ENCODE measurements at places on chromosomes 6 and 20.

- DNase-seq: peak; percentile 67
Observed at GRCh38 chr6:91681296-91681695, 1094.4 kb upstream of the MAP3K7 start.

DNA sequence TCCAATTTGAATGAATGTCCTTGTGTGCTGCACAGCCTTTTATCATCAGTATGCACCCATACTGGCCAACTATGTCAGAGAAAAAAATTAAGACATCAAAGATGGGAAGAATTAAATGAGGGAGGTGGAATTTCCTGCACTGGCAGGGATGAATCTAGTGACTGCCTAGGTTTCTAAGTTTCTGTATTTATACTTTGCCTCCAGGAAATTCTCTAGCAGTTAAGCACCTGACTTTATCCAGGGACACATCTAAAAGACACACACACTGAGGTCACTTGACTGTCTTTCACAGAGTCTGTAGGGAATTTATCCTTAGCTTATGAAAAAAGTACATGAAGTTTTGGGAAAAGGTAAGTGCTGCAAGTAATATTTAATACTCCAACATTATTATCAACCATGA, 636.5 kb upstream of the PTCHD4 start:
- DNase-seq: no peak

DNA sequence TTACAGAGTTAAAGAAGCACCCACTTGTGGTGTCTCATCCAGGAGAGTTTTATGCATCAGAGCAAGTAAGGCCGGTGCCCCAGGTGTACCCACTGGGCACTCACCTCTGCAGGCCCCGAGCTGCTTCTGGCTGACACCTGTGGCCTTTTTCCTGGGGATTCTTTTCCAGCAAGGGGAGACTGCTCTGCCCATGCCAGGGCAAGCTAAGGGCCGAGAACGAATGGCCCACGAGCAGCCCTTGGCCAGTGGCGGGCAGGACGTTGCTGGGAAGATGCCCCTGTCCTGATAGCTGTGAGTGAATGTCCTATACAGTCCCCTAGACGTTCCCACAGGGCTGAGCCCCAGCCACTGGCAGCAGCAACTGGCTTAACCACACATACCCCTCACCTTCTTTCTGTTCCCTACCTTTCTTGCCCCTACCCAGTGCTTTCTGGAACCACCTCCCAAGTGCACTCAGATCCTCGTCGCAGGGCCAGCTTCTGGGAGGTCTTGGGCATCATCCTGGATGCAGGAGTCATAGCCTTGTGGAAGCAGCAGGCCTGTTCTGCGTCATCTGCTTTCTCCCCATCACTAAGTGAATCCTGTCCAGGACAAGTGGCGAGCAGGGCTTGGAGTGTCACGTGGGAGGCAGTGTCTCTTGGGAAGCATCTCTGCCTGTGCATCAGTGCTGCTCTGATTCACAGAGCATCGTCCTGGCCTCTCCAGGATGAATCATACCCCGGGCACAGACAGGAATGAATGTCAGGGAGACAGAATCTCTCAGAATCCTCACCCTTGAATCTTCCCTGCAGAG, 32.5 kb downstream of the SYNDIG1 start:
- DNase-seq: peak; percentile 85

DNA sequence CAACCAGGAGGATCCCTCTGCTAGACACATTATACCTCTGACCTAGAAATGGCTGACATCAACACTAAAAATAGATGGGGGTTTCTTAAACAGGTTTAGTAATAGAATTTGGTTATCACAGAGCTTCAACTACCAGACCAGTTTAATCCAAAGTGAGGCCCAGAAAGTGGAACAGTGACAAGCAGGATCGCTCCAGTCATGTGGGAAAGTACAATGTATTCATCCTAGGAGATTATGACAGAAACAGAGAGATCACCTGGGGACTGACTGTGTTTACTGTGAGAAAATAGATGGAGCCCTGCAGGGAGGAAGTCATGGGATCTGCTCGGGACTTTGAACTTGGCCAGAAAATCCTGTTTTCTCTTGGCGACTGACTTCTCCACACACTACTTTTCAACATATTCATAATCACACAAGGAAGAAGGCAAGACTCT, 238.7 kb upstream of the SOX4 start:
- DNase-seq: no peak

GRCh38 chr6:106488494-106489370, 128.2 kb downstream of the CRYBG1 start:
- no peak for DNase-seq

GRCh38 chr6:140478631-140479030, 1104.2 kb upstream of the CITED2 start:
- DNase-seq: no peak

DNA sequence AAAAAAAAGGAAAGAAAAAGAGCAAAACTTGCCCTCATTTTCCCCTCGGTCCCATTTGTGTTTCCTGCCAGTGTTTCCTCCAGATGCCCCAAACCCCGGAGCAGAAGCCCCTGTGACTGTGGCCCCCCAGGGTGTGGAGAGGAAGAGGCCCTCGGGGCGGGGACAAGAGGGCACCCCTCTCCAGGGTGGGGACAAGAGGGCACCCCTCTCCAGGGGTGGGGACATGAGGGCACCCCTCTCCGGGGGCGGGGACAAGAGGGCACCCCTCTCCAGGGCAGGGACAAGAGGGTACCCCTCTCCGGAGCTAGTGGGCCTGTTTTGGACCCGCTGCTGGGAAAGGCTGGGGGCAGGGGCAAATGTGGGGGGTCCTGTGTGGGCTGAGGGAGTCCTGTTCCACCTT, 13.1 kb downstream of the MYT1 start:
- no peak for DNase-seq

DNA sequence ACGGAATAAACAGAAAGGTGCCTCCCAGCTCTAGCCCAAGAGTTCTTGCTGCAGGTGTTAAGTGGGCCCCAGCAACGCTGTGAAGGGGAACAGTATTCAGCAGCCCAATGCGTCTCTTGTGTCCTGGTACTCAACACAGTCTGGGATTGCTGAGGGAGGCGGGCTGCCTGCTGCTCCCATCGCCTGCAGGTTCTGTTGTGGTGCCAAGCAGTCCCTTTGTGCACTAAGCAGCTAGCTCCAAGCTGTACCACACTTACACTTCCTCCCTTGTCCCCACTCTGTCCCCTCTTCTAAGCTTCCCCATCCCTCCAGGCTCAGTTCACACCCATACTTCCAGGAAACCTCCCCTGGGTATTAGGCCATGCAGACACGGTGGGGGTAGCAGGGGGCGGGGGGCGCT, 92.7 kb downstream of the AGPAT4 start:
- DNase-seq: peak; percentile 79

GRCh38 chr6:160167604-160168399, 46.2 kb downstream of the SLC22A1 start:
- DNase-seq: no peak

- DNase-seq: no peak
Observed at GRCh38 chr6:152920016-152920415, 62.8 kb downstream of the FBXO5 start.

GRCh38 chr6:21855811-21856455, 262.4 kb downstream of the SOX4 start:
- no peak for DNase-seq

- no peak for DNase-seq
Observed at GRCh38 chr6:165663736-165664558, 906 bp upstream of the PDE10A start.

DNA sequence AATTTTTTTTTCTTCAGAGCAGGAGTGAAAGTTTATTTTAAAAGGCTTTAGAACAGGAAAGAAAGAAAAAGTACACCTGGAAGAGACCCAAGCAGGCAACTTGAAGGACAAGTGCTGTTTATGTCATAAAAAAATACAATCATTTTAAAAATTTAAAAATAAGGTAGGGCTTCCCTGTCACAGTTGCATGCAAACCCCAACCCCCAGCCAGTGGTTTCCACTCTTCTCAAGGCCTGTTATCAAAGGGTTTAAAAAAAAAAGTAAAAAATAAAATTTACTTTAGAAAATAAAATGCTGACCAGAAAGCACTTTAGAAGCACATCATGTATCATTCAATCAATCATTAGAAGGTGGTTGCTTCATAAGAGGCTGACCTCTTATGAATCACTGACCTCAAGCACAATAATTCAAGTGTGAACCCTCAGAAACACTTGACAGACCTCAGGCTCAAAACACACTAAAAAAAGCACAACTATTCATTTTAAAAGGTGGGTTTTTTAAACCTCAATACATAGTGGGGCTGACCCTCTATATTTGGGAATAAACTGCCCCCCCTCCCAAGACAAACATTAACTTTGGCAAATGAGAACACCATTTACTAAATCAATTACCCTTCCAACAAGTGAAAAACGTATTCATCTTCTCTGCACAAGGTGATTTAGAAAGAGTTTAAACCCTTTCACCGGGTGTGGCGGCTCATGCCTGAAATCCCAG, 15.6 kb downstream of the ILRUN start:
- DNase-seq: no peak

Data from Ammon's horn (tissue), 1 donor.